ENCODE measurements at places on chromosomes 16 and 17. TPM values are rescaled to one million over a fixed set of nuclear protein-coding genes. Genes with fewer than 3 reads are reported as not detected.

DNA sequence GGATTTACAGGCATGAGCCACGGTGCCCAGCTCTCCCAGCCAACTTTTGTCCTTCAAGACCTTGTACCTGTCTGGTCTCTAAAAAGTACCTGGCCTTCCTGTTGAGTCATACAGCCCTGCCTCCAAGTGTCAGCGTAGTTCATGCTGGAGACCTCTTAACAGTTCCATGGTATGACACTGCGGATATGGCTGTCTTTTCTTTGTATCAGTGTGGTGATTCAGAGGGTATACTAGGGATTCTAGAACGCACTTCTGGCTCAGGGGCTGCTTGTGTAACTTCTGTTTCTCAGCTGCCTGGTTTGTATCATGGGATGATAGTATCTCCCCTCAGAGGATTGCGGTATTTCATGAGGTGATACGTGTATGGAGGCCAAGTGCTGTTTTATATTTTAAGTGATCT lies 2.0 kb upstream of the TMEM11 start:
- DNase-seq, result no peak

DNA sequence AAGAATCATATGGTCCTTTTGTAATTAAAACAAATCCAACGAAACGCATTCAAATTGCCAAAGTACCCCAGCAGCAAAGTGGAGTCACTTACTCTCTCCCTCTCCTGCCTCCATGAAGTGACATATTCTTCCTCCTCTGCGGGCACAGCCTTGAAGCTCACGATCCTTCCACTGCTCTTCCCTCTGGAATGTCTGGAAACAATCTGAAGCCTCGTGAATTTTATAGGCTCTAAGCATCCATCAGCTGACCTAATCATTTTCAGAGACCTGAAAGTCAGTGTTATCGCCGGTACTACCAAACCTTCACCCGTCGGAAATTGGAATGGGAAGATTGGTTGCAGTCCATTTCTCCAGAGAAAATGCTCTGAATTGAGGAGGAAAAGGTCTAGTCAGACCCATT lies 134.5 kb upstream of the FOXF1 start:
- DNase-seq, result no peak

- DNase-seq, result peak; percentile 24
These were observed 207.5 kb downstream of the CDH13 start for GRCh38 chr16:82834151-82834815.

GRCh38 chr17:74147056-74147835 lies 56.2 kb upstream of the RPL38 start:
- DNase-seq, result no peak

DNA sequence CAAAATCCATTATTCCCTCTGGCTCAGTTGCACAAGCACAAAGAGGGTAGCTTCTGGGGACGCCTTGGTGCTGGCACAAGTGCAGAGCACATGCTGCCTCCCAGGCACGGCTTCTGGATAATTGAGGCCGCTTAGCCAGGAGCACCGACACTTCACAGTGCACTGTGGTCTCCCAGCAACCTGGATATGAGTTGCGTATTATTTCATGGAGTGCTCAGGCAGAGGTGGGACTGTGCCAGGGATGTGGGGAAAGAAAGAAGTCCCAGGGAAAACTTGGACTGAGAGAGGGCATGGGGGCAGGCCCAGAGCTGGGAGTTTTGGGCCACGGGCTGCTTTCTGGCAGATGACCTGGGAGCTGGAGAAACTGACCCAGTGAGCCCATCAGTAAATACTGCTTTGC lies 37.5 kb downstream of the MPRIP start:
- no peak for DNase-seq

GRCh38 chr17:48184721-48185120 lies 77.2 kb downstream of the SNX11 start:
- DNase-seq, result no peak

DNA sequence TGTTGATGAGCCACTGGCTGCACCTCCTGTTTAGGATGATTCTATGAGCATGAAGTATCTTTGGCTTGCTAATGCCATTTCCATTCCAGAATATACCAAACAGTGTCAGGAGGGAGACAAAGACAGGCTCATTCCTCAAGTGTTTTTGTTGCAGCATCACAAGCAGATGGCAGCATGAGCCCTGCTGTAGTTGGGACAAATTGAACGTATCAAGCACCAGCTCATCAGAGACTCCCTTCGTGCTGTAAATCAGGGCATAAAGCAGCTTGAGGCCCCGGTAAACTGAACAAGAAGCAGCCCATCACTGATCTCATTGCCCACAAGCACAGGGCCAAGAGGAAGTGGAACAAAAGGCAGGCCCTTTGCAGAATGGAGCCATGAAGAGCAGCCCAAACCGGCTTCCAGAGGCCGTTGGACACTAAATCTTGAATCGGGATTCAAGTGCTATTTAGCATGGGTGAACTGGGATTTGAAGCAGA lies 45.9 kb upstream of the HS3ST3A1 start:
- no peak for DNase-seq

- DNase-seq, result no peak
These were observed 61.0 kb downstream of the WDR59 start for GRCh38 chr16:74923766-74924460.

DNA sequence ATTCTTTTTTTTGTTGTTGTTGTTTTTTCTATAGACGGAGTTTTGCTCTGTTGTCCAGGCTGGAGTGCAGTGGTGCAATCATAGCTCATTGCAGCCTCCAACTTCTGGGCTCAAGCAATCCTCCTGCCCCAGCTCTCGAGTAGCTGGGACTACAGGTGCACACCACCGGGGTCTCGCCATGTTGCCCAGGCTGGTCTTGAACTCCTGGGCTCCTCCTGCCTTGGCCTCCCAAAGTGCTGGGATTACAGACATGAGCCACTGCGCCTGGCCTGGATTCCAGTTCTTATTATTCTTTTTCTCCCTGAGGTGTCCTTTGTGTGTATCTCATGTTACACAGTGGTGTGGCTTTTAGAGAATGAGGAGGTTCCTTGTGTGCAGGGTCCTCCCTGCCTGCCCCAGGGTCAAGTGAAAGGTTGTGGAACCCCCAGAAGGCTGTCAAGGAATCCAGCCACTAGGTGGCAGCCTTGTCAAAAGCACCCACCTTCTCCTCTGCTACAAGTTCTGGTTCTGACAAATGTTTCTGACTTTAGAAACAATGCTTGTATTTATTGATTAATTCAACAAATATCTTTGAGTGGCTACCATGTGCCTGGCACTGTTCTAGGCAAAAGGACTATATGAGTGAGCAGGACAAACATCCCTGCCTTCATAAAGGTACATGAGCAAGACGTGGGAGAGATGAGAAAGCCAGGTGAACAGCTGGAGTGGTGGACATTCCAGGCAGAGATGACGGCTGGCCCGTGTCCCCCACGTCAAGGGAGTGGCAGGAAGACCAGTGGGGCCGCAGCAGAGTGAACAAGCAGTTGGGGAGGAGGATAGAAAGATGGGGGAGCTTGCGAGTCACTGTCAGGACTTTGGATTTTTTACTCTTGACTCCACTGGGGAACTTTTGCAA lies 112.4 kb downstream of the SPECC1 start:
- peak; percentile 87 for DNase-seq

DNA sequence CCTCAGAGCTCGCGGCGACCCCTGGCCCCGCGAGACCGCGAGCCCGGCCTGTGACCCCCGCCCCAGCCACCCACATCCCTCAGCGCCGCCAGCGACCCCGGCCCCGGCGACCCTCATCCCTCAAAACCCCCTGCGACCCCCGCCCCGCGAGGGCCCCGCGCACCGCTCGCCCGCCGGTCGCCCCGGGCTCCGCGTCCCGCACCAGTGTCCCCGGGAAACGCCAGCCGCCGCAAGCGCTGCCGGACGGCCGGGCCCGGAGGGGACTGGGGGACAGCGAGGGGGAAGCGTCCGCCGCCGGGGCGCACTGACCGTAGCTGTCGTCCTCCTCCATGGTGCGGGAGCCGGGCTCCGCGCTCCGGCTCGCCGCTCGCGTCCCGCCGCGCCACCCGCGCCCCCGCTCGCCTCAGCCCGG lies at the start of gene CYTH1:
Gene CYTH1, minus strand, starts transcription at position 381 of the 412 bp plus-strand sequence. Its CDS starts 50 bp downstream, at position 331.
- no peak for DNase-seq

GRCh38 chr17:14541714-14542113 lies 240.8 kb downstream of the HS3ST3B1 start:
- no peak for DNase-seq

- no peak for DNase-seq
These were observed 78.9 kb downstream of the CNGB1 start for GRCh38 chr16:57892041-57892440.

DNA sequence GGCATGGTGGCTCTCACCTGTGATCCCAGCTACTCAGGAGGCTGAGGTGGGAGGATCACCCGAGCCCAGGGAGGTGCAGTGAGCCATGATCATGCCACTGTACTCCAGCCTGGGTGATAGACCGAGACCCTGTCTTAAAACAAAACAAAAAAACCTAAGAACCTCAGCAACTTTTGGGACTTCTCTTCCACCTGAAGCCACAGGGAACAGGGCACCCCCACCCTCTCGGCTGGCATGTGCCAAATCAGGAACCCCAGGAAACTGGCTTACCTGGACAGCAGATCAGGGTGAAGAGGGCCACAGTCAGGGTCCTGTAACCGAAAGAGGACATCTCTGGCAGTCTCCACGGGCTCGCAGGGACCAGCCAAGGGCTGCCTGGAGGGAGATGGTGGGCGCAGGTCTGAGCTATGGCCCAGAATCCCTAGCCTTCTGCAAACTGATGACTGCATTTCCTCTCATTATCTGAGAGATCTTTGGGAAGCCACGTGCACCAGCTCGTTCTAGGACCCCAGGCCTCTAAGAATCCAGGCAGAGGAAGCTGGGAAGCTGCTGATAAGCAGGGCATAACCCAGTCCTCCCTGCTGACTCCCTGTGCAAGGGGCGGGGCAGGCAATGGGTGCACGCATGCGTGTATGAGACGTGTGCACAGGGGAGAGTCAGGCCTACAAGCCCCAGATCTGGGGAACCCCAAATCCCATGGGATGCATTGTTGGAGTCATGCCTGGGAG lies 8.4 kb downstream of the PRR29 start:
- DNase-seq, result no peak

DNA sequence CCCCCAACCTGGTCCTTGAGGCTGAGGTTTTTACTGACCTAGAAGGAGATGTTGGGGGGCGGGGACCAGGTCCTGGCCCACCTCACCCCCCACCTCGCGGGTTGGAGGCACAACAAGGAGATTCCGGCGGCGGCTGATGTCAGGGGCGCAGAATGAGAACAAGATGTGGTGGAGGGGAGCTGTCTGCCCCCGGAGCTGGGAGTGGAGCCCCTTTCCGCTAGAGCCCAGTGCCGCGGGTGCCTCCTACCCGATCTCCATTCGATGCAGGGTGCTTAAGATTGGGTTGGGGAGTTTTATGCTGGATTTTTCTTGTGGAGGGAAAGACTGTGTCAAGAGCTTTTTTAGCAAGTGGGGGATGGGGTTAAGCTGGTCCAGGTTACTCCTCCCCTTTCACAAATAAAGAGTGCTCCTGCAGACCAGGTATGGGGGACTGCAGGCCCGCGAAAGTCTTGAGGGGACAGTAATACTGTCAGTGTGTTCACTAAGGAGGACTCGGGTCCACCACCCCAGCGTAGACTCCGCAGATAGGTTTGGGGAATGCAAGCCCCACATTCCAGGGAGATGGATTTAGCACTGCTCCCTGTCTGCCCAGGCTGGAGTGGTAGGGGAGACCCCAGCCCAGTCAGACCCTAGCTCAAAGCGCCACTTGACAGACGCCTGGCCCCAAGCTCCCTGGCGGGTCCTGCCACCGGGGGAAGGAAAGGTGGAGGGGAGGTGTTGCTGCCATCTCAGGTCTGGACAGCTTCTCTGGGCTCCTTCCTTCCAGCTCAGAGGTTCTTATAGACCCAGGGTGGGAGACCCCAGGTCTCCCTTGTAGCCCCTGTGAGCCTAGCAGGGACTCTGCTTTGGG lies 2.0 kb downstream of the CACNA1G start:
- DNase-seq, result peak; percentile 53

DNA sequence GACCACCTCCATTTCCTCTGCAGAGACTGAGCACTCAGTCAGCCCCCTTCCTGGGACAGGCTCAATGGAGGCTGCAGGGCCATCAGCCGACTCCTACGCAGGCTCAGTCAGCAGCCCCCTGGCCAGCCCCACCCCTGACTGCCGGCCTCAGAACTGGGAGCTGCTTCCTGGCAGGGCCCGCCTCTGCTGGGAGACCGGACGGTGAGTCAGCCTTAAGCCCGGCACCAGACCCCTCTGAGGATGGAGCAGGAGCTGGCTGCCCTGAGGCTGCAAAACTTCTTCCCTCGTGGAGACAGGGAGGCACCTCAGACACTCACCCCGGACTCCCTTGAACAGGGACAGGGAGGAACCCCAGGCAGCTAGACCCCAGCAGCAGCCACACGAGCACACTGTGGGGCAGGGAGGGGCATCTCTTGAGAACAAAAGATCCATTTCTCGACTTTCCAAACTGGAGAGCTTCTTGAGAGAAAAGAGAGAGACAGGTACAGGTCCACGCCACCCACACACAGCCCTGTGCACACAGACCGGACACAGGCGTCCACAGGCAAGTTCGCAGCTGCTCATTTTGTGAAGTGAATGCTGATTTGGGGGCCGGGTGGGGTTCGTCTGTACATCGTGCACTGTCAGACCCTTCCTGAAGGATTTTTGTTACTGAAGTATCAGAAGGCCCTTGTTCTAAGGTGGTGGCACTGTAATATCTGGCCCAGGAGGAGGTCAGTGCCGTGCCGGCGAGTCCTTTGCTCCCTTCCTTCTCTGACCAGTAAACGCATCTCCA lies 1.3 kb upstream of the TUBB3 start:
- peak; percentile 60 for DNase-seq

The PRSS8 gene
- total RNA-seq, result 77.0 TPM

The PTGES3L gene
- 2.3 TPM for total RNA-seq

The ABCA6 gene
- not detected for total RNA-seq

The ARMC7 gene
- total RNA-seq, result 4.5 TPM

The PRRT2 gene
- total RNA-seq, result 13.3 TPM

The CRYBA1 gene
- total RNA-seq, result not detected

The TMEM170A gene
- 68.5 TPM for total RNA-seq

The SCNN1G gene
- total RNA-seq, result 1.2 TPM

The RUNDC3A gene
- total RNA-seq, result 4.0 TPM
